Left renal cortex interstitium (tissue), 4 donors: ENCODE measurements at places on chromosomes 6 and 20. TPM values are rescaled to one million over a fixed set of nuclear protein-coding genes. Genes with fewer than 3 reads are reported as not detected.

Gene GPR63
- polyA plus RNA-seq: 4.5 TPM

DNA sequence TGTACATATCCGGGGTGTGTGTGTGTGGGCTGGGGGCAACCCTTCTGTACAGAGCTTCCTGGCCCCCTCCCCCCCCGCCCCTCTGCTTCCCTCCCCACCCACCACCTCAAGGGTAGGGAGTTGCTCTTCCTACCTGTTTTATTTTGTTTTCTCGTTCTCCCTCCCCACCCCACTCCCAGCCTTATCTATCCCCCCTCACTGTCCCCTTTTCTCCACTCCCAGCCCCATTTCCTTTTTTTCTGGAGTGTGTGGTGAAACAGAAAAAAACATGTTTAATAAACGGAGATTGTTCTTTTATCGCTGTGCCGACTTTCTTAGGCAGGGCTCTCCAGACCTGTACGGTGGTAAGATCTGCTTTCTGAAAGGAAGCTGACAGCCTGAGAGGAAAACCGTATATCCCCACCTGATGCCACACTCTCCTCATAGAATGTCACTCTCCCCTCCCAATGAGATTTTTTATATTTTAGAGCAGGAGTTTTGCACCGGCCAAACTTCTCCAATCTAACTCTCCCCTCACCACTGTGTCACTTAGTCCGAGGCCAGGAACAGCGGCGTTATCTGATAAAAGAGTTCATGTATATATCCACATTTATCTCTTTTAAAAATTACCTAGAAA, 875 bp upstream of the ZBTB9 start:
- DNase-seq: no peak

Gene CDH4
- polyA plus RNA-seq: 7.1 TPM

DNA sequence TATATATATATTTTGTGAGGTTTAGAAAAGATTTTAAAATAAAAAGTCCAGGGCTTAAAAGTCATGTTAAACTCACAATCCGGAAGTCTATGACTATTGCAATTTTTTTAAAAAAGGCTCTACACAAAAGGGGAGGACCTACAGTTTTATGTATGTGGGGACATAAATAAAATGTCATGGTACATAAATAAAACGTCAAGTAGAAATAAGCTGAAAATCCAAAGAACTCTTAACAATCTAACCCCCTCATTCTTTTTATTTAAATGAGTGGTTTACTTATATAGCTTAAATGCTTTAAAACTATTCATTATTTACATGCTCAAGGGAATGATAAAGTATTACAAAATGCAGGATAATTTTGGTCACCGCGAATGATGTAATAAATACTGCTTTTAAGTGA, 36.2 kb downstream of the STX7 start:
- no peak for DNase-seq

DNA sequence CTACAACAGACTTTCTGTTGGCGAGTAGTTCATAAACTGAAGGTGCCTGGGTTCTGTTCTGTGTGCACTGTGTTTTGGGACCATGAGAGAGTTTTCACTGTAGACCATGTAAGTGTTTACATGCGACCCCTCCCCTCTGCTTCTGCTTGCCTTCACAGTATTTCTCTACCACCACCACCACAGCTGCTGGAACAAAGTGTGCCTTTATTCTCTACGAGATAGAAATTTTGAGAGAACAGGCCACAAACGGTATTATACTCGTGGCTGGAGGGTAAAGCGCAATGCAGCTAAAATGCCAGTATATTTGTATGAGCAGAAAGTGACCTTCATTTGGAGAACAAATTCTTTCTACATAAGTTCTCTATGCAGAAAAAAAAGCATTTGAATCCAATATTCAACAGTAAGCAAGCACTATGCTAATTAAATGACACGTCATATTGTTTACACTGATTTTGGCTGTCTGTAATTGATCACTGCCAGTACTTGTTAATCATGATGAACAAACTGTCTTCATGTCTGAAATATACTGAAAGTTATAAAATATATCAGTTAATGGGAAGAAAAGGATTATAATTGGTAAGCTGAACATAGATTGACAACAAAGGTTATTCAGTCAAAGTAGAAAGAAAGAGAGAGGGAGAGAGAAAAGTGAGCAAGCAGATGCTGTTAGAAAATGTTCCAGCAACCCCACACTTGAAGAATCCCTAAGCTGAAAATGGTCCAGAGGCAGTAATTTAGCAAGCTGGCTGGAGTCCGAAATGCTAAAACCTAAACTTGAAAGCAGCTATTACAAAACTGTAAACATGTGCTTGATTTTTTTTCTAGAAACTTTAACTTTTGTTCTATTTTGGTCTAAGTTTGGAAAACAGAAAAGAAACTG, 8.8 kb downstream of the CLDN20 start:
- no peak for DNase-seq

Gene HLA-DRB5
- 8.3 TPM for polyA plus RNA-seq

DNA sequence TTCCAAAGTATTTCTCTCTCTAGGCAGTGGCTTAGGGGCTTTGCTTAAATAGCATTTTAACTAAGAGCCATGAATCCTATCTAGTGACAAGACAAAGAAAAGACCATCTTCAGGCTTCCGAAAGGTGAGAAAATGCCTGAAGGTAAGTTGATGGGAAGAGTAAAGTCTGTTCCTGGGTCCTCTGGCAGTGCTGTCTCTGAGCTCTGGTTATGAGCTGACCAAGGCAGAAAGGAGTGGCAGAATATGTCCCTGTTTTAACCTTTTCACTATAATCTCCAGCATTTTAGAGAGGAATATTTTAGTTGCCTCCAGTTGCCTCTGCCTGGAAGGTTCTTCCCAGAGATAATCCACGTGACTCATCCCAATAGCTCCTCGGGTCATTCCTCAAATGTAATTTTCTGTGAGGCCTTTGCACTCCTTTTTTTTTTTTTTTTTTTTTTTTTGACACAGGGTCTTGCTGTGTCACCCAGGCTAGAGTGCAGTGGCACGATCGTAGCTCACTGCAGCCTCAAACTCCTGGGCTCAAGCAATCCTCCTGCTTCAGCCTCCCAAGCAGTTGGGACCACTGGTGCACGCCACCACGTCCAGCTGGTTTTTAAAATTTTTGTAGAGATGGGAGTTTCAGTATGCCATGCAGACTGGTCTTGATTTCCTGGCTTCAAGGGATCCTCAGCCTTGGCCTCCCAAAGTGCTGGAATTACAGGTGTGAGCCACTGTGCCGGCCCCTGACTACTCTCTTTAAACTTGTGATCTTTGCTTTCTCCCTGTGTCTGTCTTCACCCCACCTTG, 3.7 kb upstream of the ARMH2 start:
- DNase-seq: no peak

Gene SCRT2
- polyA plus RNA-seq: 0.17 TPM

Gene ZKSCAN8
- polyA plus RNA-seq: 36.7 TPM

Gene RUNX2
- 2.8 TPM for polyA plus RNA-seq

Gene PIM1
- polyA plus RNA-seq: 22.1 TPM

GRCh38 chr6:163412801-163413344, 1.6 kb upstream of the QKI start:
- DNase-seq: no peak

Gene BLOC1S5
- 35.3 TPM for polyA plus RNA-seq

Gene ADGB
- 0.98 TPM for polyA plus RNA-seq

Gene MEP1A
- not detected for polyA plus RNA-seq

Gene ASIP
- polyA plus RNA-seq: 0.58 TPM

Gene GHRH
- not detected for polyA plus RNA-seq

DNA sequence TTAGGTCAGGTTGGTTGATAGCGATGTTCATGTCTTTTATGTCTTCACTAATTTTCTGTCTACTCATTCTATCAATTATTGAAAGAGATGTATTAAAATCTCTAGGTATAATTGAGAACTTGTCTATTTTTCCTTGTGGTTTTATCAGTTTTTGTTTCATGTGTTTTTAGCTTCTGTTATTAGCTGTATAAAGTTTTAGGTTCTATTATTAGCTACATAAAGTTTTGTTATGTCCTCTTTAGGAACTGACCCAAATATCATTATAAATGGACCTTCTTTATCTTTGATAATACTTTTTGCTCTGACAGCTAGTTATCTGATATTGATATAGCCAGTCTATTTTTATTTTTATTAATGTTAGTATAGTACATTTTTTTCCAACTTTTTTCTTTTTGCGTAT, 92.4 kb upstream of the TMEM170B start:
- no peak for DNase-seq

DNA sequence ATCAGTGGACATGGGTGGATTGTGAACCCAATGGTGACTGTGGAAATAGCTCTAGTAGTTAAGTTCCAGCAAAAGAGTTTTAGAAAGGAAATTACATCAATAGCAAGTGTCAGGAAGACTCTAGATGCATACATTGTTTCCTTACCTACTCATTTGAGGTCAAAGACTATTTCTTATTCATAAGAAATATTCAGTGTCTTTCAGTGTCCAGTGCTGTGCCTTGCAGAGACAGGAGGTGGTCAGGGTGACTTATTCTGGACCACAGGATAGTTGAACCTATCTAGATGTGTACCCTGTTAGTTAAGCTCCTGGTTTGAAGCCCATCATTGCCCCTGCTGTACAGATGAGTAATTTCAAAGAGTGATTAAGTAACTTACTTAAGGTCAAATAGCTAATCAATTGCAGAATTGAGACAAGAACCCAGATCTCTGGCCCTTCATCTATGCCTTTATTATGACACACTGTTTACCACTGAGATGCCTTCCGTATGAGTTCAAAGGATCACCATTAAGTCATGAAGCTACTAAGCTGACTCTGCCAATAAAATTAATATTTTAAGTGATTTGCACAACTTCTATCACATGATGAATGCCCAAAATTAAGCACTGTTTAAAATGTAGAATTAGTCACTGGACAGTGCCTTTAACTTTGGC, 136.1 kb downstream of the PDSS2 start:
- DNase-seq: no peak

DNA sequence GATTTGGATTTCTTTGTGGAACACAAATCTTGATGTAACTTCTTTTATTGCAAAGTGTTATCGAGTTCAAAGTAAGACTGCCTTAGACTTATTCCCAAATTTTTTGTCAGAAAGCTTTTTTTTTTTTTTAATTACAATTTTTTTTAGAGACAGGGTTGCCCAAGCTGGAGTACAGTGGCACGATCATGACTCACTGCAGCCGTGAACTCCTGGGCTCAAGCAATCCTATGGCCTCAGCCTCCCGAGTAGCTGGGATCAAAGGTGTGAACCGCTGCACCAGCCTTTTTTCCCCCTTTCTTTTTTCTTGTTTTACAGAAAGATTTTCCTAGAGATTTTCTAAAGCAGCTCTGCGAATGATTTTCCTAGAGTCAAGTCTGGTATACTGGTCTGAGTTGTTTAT, 2.8 kb downstream of the RIOK1 start:
- no peak for DNase-seq

Gene LKAAEAR1
- 0.29 TPM for polyA plus RNA-seq

DNA sequence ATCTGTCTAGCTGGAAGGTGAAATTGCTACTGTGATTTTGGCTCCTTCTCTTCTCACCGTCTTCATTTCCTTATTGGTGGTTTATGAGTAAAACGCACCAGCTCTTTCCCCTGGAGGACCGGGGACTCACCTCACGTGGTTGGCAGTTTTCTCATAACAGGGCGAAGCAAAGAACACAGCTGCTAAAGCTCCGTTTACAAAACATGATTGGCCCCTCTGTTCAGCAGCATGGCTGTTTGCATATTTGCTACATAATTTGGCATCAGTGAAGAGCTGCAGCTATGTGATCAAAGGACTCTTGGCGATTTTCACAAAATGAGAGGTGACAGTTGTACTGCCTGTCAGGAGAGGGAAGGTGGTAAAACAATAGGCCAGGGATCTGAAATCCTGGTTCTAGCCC, 20.5 kb upstream of the TMEM181 start:
- no peak for DNase-seq

DNA sequence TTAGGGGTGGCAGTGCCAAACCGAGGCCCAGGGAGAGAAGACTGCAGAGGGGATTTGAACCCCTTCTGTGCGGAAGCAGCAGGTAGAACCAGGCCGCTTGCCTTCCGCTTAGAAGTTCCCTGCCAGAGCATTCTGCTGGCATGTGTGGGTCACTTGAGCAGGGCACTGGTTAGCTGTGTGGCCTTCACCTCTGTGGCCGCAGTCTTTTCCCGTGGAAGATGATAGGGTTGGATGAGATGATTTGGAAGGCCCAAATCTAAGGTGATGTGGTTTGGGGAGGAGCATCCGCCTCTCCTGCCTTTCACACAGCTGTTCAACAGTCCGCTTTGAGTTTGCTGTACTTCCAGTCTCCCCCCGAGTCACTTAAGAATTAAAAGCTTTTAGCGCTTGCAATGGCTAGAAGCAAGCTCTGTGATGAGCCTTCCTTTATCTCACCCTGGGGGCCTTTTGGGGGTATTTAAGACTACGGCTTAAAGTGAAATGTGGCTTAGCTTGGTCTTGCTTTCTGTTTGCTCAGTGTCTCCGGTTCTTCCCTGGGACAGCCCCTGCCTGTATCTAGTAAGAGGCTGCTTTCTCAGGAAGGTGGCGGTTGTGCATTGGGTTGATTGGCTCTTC, 743 bp downstream of the CMTR1 start:
- no peak for DNase-seq

GRCh38 chr6:2733324-2733723, 17.4 kb downstream of the MYLK4 start:
- DNase-seq: no peak

- no peak for DNase-seq
These were observed 985 bp downstream of the ZBP1 start for GRCh38 chr20:57619051-57619831.

Gene ADNP
- 121 TPM for polyA plus RNA-seq

DNA sequence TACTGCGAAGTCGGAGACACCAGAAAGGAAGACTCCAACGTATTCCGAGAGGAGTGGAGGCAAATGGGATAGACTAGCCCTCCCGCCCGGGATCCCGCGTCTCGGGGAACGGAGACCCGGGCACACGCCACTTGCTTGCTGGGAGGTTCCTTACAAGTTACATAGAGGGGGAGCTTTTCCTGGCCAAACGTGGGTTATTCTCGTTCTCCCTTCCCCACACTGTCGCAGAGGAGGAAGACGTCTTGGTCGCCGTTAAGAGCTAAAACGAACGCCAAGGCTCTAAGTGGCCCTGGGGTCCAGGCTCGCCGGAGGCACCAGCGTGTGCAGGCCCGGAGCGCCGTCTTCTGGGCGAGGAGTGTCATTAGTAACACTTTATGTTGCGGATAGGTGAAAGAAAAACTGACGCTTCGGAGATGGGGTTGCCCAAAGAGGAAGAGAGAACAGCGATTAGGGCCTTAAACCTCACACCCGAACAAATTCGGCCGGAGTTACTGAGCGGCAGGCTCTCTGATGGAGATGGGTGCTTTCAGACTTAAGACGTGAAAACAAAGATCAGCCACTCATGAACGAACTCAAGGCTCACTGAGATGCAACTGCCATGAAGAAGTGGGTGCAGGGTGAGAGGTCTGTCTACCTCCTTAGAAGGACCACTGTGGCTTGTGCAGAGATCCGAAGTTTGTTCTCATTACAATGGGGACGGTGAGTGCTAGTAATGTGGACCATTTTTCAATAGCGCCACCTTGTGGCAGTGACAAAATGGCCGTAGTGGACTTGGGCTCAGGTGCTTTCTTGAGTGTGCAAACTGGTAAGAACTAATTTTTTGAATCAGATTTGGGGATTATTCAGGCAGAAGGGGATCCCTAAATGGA, 11.7 kb upstream of the ZNF311 start:
- peak; percentile 76 for DNase-seq

Gene LY86
- polyA plus RNA-seq: 1.3 TPM

Gene IRF4
- polyA plus RNA-seq: 0.23 TPM

Gene MRAP2
- polyA plus RNA-seq: 4.1 TPM
